ENCODE measurements at places on chromosomes 11 and 22. TPM values are rescaled to one million over a fixed set of nuclear protein-coding genes. Genes with fewer than 3 reads are reported as not detected.

The OR4A5 gene
- not detected for total RNA-seq

The TSGA10IP gene
- not detected for total RNA-seq

The PTPRCAP gene
- 1.7 TPM for total RNA-seq

The MS4A6E gene
- not detected for total RNA-seq

The FAM118A gene
- 18.7 TPM for total RNA-seq

The GRAP2 gene
- 3.5 TPM for total RNA-seq

The GLYAT gene
- total RNA-seq = 1.4 TPM

The SCGB2A2 gene
- not detected for total RNA-seq

GRCh38 chr11:69309631-69310280, 15.8 kb downstream of the MYEOV start:
- DNase-seq = no peak

DNA sequence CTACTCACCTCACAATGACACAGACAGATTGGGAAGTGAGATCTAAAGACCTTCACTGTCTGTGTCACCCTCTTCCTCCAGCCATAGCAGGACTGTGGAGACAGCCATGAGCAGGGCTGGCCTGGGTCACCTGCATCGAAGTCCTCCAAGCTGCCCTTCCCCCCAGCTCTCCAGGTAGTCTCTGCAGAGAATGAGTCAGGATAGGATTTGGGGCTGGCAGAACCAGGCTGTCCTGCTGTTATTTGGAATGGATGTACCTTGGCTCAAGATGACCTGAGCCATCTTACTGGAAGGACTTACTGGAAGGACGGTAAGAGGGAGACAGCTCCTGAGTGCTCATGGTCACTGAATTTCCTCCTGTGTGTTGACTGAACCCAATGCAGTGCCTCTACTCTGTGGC, 29.2 kb downstream of the GGTLC2 start:
- no peak for DNase-seq

DNA sequence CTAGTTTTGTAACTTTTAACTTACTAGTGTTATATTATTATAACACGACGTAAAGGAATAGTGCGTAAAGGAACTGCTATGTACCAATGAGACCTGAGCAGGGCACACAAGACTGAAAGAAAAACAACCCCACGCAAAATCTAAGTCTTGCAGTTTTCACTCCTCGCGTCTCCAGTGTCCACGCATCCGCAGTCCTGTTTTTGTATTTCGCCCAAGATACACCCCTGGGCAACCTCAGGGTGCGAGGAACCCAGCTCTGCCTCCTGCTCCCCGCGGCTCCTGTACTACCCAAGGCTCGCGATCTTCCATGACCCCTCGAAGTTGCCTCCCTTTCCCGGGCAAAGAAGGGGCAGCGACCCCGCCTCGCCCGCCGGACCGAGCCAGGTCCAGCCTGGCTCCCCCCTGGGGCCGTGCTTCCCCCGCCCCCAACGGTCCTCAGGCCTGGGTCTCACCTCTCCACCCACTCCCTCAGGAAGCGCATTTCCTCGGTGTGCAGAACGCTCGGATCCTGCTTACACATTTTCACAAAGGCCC, 393 bp downstream of the ST13 start:
- DNase-seq = peak; percentile 55

GRCh38 chr11:130652671-130653335, 204.4 kb downstream of the ADAMTS15 start:
- peak; percentile 82 for DNase-seq

DNA sequence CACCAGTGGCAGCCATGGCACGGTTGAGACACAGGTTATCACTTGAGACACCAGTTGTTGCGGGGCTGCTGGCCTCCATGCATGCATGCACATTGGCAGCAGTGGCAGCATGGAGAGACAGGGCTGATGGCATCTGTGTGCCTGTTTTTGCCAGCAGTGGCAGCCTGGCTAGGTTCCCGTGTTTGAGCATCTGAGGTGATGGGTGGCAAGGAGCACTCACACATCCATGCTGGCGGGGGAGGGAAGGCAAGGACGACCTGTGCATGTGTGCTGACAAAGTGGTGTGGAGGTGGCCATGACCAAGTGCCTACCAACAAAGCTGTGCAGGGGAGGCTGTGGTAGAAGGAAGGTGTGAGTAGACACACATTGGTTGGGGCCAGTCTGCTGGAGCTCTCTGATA, 133.5 kb downstream of the CNTN5 start:
- DNase-seq = peak; percentile 41

GRCh38 chr11:111796696-111797095, 30.5 kb upstream of the PPP2R1B start:
- no peak for DNase-seq

DNA sequence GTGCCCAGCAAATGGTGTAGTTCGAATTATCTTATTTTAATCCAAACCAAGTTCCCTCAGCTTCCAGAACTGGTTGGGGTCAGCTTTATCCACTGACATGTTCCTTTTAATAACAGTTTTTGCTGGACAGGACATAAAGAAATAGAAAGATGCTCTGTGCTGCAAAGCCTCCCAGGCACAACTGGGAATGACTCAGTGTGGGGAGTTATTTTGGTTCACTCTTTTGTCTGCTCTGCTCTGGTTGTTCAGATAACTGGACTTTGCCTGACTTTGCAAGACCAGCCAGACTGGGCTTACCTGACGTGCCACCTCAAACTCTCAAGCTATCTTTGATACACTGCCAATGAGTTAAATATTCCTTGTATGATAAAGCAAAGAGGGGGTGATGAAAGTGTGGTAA, 25.6 kb downstream of the SEZ6L start:
- no peak for DNase-seq

DNA sequence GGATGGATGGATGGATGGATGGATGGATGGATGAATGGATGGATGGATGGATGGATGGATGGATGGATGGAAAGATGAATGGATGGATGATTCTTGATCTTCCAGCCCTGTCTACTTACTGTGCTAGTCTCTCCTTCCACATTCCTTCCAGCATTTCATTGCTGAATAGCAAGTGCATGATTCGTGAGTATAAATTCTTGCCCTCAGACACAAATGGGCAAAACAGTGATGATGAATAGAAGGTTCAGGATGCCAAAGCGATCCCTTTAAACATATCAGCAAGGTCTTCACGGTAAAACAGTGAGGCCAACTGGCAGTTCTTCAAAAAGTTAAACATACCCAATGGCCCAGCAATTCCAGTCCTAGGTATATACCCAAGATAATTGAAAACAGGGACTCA, 400.2 kb downstream of the MN1 start:
- no peak for DNase-seq

- DNase-seq = no peak
Observed at GRCh38 chr22:48897645-48898370, 929.9 kb downstream of the BRD1 start.

DNA sequence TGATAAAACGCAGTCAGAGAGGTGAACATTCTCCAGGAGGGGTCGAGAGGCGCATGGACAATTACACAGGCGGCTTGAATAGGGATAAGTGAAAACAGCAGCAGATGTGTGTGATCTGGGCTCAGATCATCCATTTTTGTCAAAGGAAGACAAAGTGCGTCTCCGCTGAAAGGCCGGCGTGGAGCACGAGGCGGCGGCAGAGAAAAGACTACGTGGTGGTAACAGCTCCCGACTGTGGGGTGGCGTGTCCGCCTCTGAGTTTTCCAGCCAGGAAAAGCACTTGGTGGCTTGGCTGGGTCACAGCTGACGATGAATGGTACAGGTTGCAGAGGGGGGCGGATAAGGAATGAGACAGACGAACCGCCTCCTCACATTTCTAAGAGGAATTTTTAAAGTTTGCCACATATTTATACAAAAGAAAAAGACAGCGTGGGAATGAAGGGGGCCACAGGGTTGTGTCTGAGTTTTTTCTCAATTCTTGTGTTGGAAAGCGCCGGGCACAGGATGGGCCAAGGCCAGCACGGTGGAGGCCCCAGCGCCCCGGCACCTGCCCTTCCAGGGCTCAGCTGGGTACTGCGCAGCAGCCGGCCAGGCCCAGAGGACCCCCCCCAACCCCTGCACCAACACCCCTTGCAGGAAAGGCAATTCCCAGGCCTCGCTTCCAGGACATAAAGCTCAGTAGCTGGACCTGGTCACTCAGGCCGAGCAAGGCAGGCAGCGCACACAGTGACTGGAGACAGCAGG, 80.4 kb downstream of the TRMU start:
- DNase-seq = no peak

GRCh38 chr11:122804161-122804560, 34.1 kb upstream of the CRTAM start:
- DNase-seq = no peak

GRCh38 chr11:71140206-71140919, 112.0 kb downstream of the SHANK2 start:
- DNase-seq = no peak

DNA sequence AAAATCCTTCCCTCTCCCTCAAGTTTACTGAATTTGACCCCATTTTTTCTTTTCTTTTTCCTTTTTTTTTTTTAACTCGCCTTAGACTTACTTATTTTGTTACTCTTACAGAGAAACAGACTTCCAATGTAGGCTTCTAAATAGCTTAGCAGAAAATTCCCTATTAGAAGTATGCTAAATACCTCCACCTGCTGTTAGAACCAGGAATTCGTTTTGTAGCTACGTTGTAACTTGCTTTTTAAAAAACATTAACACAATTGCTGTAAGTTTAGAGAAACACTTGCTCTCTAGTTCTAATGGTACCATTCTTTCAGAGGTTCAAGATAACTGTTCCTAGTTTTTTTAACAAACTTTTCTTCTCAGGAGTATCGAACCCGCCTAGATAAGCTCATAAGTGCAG, 324.2 kb downstream of the DCDC1 start:
- DNase-seq = no peak

- DNase-seq = no peak
Observed at GRCh38 chr22:29733362-29734201, 13.8 kb downstream of the CABP7 start.

DNA sequence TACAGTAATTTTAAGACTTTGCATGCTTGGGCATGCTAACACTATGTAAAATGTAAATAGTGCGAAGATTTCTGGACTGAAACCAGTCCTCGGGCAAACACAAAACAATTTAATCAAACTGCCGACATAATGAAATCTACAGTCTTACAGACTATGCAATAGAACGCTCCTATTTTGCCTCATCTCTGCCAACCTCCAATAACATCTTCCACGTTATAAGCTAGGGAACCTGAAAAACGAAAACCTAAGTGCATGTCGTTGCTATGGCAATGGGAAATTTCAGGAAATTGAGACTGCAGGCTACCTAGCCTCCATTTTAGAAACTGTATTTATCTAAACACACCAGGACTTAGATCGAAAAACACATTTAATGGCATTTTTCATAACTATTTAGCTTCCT, 1.1 kb downstream of the CSTF3 start:
- no peak for DNase-seq

- DNase-seq = peak; percentile 74
Observed at GRCh38 chr11:61347916-61348461, 13.7 kb downstream of the CYB561A3 start.

DNA sequence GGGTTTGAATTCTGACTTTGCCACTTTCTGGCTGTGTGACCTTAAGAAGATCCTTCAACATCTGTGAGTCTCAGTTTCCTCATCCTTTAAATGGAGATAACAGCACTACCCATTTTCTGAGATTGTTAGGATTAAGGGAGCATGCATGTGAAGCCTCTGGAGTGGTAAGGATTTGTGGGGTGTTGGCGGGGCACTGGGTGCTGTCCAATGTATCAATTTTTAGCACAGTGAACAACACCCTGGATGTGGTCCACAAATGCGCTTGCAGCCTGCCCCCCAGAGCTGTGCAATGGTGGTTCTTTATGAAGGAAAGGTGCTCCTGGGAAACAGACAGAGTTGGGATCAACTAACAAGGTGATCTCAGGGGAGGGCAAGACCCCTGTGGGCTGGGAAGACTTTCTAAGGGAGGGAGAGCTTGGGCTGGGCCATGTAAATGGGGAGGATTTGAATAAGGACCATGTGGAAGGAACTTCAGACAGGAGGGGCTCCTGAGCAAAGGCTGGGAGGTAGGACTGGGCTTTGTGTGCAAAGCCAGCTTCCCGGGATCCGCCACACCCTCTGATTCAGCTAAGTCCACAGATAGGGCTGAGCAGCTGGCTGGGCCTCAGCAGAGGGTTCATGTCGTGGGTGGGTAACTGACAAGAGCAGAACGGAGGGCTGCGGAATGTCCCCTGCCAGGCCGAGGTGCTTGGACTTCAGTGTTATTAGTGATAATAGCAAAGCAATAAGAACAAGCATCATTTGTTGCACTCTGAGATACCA, 22.7 kb upstream of the RASD2 start:
- no peak for DNase-seq

DNA sequence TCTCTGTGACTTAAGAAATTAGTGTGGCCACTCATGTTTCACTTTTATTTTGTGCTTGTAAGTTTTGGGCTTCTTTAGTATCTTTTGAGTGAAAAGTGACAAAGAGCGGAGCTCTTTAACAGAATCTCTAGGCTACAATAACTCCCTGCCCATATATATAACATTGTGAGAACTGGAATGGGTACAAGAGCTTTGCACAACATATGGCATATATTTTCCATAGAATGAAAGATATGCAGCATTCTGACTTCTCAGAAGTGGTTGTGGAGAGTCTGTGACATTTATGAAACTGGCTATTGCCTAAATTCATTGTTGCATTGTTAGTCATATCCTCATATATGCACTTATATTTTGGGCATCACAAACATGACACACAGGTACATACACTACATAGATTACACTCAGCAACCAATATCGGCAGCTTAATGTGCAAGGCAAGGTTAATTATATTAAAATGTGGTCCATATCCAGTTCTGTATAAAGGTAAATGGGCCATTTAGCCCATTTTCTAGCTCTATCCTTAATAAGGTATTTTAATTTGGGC, 1148.2 kb downstream of the FAM181B start:
- DNase-seq = no peak
